ENCODE measurements at places on chromosomes 3 and 15.
A peak's percentile ranks its signal among the peaks of the same experiment; 100 is the strongest.

- no peak for DNase-seq
Observed at GRCh38 chr3:141524988-141525387, 38.2 kb downstream of the RASA2 start.

DNA sequence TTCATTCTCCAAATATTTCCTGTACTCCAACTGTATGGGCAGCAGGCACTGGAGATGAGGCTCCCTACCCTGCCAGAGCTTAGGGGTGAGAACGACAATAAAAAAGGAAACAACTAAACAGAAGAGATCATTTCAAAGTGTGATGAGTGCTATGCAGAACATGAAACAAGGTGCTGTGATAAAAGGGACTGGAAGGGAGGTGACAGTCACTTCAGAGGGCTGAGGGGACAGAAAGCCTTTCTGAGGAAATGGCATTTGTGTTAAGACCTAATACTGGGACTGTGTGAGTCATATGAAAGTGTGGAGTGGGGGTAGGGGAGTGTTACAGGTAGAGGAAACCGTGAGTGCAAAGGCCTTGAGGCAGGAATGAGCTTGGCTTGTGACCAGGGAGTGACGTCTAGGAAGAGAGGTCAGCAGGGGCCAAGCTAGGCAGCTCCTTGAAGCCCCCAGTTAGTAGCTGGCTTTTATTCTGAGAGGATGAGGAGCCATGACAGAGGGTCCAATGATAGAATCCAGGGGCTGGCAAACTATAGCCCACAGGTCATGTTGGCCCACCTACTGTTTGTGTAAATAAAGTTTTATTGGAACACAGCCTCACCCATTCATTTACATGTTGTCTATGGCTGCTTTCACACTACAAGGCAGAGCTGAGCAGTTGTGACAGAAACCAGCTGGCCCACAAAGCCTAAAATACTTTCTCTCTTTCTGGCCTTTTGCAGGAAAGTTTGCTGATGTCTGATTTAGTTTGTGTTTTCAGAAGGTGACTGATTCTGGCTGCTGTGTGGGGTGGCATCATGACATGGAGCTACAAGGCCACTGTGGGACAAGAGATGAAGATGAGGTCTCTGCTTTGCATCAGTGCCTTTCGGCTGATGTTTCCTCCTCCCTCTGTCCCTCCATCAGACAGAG is 56.6 kb downstream of the LSM3 start:
- peak; percentile 47 for DNase-seq

DNA sequence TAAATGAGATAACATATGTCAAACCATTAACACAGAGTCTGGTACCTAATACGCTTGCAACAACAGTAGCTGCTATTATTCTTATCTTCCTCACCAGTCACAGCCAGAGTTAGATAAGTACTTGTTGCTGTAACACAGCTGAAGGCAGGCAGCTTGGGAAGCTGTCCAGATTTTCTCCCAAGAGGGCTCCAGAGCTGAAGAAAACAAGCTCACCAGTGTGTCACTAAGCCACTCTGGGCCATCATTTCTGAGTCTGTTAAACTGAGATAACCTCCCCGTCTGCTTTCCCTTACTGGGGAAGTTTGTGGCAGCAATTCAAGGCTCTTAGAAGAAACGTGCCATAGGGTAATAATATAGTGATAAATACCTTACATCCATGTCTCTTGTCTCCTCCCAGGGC is 226.3 kb downstream of the TAFA4 start:
- no peak for DNase-seq

DNA sequence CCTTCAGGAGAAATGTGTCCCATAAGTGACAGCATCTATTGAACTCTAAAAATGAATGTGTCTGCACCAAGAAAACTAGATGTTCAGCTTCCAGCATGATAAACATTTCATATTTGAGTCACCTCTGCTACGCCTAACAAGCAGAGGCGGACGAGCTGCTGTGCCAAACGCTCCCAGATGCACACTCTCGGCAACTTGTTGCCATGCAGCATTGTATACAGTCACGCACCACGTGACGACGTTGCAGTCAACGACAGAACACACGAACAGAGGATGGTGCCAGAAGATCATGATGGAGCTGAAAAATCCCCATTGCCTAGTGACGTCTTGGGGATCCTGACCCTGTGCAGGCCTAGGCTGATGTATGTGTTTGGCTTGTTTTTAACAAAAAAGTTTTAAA is 137.5 kb downstream of the XXYLT1 start:
- peak; percentile 17 for DNase-seq

GRCh38 chr15:77083381-77084160 is 12.7 kb upstream of the TSPAN3 start:
- peak; percentile 92 for DNase-seq
